Activated T-cell treated with anti-CD3 and anti-CD28 coated beads, Interleukin-2, amount 50 U/mL, for 72 hours (primary cell): ENCODE measurements at places on chromosomes 3 and 15. TPM values are rescaled to one million over a fixed set of nuclear protein-coding genes. Genes with fewer than 3 reads are reported as not detected.

DNA sequence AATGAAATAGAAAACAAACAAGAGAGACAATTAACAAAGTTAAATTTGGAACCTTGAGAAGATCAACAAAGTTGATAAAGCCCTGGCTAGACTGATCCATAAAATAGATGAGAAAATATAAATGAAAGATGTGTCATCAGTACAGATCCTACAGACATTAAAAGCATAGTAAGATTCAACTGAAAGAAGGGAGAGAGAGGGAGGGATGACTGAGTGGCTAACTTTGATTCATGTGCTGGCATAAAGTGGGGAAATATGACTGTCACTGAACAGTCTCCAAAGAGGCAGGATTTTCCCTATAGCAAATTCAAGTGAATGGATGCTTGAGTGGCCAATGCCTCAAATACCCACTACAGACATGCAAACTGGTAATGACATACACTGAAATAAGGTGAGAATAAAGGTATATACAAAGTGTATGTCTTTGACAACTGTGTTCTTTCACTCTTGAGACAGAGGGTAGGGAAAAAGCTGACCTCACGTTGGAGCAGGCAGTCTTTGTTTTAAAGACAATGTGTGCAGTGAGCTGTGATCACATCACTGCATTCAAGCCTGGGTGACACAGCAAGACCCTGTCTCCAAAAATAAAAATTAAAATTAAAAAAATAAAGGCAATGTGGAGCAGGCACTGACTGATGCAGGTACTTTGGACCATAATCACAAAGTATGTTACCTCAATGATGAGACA is 35.9 kb upstream of the CHD2 start:
- DNase-seq, result no peak

- no peak for DNase-seq
Observed at GRCh38 chr3:197899833-197900478, 50.0 kb upstream of the RPL35A start.

GRCh38 chr3:146732325-146732724 is 127.2 kb upstream of the PLSCR5 start:
- no peak for DNase-seq

GRCh38 chr3:65902304-65902793 is 136.4 kb downstream of the MAGI1 start:
- DNase-seq, result no peak

DNA sequence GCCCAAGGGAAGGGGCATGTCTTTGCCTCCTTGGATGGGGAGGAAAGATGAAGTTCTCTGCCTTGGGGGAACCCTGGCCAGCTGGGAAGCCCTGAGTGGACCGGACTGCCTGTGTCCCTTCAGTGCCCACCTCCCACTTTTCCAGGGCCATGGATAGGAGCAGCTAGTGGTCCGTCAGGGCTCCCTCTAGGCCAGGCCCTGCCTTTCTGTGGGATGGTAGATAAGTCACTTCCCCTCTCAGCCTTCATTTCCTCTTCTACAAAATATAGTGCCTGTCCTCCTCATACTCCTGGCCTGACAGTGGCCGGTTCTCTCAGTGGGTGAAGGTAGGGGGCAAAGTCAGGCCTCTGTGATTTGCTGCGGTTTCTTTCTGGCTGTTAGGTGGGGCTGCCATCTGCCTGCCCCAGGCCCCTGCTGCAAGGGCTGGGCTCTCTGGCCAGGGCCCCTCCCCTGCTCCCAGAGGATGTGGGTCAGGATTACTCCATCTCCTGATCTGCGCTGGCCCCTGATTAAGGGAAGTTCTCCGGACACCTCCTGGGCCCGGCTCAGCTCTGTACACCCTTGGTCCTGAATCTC is 1.4 kb downstream of the PLEKHO2 start:
- peak; percentile 18 for DNase-seq

- DNase-seq, result peak; percentile 75
Observed at GRCh38 chr15:74776821-74777768, 4.8 kb upstream of the CSK start.

DNA sequence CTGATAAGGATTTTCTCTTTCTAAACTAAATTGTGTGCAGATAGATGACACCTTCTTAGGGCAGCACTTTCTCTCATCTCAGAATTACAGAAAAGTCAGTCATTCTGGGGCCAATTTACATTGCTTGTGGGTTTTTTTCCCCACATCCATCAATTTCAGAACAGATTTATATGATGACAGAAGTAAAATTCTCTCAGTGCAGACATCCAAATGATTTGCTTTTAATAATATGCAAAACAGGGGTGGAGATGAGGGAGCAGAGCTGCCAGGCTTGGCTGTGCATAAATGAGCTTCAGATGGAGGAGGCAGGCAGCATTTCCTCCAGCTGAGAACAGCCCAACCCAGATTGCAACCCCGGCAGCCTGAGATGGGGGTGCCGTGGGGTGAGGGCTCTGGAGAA is 44.0 kb downstream of the EDEM1 start:
- DNase-seq, result no peak

- DNase-seq, result no peak
Observed at GRCh38 chr3:158748237-158748828, 16.1 kb upstream of the RARRES1 start.

- no peak for DNase-seq
Observed at GRCh38 chr3:143888846-143889245, 40.6 kb upstream of the SLC9A9 start.

- no peak for DNase-seq
Observed at GRCh38 chr3:36417237-36417636, 36.9 kb downstream of the STAC start.

DNA sequence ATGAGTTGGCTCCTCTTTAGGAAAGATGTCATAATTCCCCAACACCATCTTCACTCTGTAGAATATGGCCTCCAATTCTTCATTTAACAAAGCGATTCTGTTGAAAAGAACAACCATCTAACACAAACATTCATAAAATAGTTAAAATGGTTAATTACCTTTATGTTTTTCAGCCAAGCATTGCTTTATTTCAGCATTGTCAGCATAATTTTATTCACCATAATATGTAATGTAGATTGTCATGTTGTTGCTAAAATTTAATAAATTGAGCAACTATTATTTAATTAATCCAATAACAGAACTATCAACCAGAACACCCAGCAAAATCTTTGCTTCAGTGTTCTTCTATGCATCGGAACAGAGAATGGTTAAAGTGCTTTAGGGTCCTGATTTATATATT is 46.2 kb upstream of the EPHA3 start:
- no peak for DNase-seq

- DNase-seq, result peak; percentile 42
Observed at GRCh38 chr15:99343881-99344551, 92.7 kb downstream of the LRRC28 start.

GRCh38 chr3:32321095-32321790 is 70.4 kb upstream of the CMTM7 start:
- no peak for DNase-seq

DNA sequence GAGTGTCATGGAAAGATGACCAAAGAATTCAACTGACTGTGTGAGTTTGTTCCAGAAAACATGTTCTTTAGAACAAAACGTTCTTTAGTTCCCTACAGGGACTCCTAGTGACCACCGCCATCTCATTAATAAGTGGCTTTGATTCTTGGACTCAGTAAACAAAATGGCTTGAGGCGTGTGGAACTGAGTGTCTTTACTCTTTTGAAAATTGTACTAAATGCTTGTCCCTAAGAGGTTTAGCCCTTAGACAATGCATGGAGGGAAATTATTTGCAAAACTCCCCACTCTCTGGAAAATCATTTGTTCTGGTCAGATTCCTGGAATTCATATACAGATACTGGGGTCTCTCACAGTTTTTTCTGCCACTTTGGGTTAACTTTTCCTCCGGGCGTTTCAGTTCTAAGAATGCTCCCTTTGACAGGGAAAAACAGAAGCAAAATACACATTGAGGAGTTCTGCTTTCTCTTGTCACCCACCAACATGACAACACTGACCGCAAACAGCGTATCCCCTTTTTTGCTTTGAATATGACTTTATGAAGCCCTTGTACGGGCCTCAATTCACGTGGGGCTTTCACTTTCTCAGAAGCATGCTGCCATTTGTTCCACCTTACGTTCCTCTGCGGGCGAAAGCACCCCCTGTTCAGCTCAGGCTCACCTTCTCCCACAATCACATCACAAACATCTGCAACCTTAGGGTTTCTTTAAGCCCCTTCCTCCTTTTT is 15.3 kb upstream of the NRROS start:
- peak; percentile 50 for DNase-seq

GRCh38 chr3:147161833-147162232 is 244.5 kb downstream of the ZIC4 start:
- no peak for DNase-seq

GRCh38 chr3:45123030-45123429 is 23.1 kb downstream of the CDCP1 start:
- DNase-seq, result no peak

DNA sequence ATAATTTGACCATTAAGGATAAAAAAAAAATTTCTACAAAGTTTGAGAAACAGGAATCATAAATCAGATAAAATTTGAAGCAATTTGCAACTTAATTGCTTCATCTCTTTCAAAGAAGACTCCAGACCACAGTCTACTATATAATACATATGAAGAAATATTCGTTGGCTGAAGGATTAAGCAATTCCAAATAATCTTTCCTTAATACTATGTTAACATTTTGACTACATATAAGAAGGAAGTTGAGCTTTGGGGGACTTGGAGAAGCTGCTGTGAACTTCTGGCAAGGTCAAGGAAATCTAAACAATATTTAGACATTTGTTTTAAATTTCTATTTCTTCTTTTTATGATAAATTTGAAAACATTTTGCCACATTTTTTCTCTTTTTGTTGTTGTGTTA is 13.5 kb upstream of the GABRR3 start:
- no peak for DNase-seq

DNA sequence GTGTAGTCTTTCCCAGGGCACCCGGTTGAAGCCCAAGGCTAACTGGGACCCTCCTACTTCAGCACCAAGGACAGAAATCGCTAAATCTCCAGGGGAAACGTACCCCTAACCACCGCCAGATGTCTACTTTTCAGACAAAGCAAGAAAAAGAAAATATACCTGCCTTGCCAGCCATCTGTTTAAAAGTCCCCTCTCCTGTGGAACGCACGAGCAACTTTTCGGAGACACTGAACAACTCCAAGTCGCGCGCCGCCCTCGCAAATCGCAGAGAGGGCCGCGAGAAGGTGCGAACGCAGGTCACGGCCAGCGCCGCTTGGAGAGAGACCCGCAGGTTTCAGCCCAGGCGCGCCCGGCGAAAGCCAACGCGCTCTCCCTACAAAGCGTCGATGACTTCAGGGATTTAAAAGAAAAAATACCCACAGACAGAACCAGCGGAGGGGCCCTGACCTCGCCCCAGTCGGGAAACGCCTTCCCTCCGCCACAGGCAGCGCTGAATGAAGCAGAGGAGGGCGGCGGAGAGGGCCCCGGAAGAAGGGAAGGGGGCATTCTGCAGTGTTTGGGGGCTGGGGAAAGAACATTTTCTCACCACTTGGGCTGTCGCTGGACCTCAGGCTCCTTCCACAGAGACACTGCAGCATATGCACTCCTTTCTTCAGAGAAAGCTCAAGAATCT is 213.1 kb downstream of the FGF12 start:
- DNase-seq, result no peak

GRCh38 chr3:72346526-72346926 is 501.7 kb downstream of the SHQ1 start:
- no peak for DNase-seq

DNA sequence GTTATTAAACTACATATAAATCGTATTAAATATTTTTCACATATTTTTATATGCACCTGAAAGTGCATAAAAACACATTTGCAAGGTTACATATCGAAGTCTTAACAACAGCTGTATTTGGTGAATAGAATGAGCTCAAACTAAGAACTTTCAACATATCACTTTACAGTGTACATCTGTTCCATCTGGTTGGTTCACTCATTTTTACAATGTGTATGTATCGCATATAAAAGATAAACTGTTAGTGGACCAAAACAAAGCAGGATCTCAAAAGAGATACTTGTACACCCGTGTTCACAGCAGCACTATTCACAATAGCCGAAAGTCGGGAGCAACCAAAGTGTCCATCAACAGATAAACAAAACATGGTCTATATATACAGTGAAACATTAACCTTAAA is 55.8 kb downstream of the TBL1XR1 start:
- DNase-seq, result no peak

DNA sequence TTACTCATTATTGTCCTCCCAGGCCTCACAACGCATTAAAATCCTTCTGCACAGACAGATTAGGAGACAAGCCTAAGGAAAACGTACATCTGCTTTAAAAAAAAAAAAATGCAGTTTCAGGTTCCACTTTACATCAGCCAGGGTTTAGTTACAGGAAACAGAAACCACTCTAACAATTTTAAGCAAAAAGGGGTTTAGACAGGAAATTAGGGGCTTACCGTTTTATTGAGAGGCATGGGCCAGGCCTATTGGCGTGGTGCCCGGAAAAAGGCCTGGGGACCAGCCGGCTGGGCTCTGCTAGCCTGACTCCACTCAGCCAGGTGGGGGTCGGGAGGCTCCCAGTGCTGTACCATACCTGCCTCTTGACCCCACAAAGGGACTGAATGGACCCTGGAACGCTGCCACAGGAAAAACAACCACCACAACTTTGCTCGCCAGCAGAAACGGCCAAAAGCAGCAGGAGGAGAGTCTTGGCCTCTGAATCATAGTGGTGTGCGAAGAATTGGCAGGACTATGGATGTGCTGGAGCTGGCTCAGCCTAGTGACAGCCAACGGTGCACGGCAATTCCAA is 124.3 kb downstream of the CHSY1 start:
- DNase-seq, result peak; percentile 66

DNA sequence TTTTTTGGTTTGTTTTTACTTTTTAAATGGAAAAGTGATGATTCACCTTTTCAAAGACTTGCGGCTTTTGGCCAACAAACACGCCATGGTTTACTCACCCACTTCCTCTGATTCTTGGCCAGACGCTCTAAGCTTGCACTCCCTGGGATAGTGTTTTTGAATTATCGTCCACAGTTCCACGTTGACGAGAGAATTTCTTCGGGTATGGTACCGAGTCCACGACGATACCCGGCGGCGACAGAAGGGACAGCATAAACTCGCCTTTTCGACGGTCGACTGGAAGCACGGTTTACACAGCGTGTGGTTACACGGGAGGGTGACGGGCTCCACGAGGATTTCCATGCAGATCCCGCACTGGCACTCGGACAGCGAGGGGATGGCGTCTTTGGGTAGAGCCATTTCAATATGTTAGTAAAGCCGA is 783 bp downstream of the RNF168 start:
- peak; percentile 79 for DNase-seq

GRCh38 chr15:35161694-35162093 is 76.6 kb upstream of the NANOGP8 start:
- no peak for DNase-seq

The LXN gene
- 5.5 TPM for total RNA-seq

The MST1R gene
- total RNA-seq, result 0.84 TPM

The SST gene
- total RNA-seq, result not detected

The UBE2E2 gene
- 11.8 TPM for total RNA-seq

The DOCK3 gene
- 9.7 TPM for total RNA-seq

The MAP6D1 gene
- total RNA-seq, result 1.00 TPM

The LACTB gene
- 30.3 TPM for total RNA-seq

The NPAP1 gene
- total RNA-seq, result not detected

The FOXB1 gene
- 6.0 TPM for total RNA-seq

The ISLR gene
- total RNA-seq, result not detected

The FOXL2NB gene
- not detected for total RNA-seq

The STAC gene
- total RNA-seq, result not detected

The LSMEM2 gene
- not detected for total RNA-seq

The HIGD2B gene
- total RNA-seq, result 0.30 TPM

The GP9 gene
- total RNA-seq, result not detected

The TM4SF4 gene
- not detected for total RNA-seq
